ENCODE measurements at places on chromosomes 11 and 22.

DNA sequence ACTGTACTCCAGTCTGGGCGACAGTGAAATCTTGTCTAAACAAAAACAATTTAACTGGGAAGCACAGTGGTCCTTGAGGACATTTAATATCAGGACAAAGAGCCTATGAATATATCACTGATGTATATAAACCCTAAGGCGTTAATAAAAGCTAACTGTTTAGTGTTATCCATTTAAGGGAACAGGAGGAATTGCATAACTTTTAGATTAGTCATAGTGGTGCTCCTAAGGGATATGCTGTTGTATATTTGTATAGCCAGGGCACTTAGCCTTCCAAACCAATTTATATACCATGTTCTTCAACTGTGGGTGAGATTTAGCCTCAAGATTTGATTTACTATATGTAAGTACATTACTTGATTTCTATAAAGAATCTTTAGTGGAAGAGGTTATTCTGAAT is 3.0 kb upstream of the CHEK1 start:
- DNase-seq, result no peak

DNA sequence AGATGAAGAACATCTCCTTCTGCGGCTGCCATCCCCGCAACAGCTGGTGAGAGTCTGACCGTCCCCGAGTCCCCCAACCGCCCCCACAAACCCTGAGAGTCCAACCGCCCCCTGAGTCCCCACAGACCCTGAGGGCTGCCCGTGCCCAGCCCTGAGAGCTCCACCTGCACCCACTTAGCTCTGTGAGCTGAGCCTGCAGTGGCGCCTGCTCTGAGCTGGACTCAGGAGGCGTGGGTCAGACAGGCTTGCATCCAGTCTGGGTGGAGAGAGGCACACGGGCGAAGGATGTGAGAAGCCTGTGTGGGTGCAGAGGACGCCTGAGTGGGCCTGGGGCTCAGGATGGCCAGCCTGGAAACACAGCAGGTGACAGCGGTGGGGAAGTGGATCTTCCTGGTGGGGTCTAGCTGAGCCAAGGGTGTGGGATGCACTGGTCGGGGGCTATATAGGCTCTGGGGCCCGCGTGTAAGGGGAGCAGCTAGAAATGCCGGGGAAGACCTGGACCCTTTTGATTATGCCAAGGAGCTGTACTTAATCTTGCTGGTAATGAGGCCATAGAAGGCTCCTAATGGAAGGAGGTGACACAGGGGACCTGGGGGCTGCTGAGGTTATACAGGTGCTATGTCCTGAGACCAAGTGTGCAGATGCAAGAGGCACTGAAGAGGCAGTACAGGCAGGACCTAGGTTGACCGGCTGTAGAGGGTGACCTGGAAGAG is 6.5 kb downstream of the MAPK8IP2 start:
- no peak for DNase-seq

GRCh38 chr22:21922370-21923162 is 30.1 kb downstream of the PPM1F start:
- DNase-seq, result no peak

DNA sequence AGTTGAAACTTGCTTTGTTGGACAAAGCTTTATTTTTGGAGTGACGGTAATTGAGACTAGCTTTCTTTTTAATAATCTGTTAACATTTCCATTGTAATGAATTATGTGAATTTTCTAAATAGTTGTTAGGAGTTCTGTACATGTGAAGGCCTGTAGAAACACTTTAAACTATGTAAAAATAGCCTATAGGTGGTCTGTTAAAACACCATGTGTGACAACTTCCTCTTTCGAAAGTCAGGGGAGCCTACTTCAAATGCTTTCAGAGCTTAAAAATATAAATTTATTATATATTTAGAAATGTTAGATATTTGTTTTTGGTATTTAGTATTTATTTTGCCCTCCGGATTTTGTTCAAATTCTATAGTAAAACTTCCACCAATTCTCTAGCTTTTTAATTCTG is 28.7 kb downstream of the DDIAS start:
- no peak for DNase-seq

- DNase-seq, result no peak
Measured at GRCh38 chr11:47378836-47379170, 456 bp upstream of the SPI1 start.

- no peak for DNase-seq
Measured at GRCh38 chr11:101407324-101407723, 176.5 kb downstream of the TRPC6 start.

GRCh38 chr22:38955250-38955905 is 2.0 kb upstream of the APOBEC3A start:
- no peak for DNase-seq

- no peak for DNase-seq
Measured at GRCh38 chr22:49267996-49268395, 559.7 kb downstream of the BRD1 start.

- no peak for DNase-seq
Measured at GRCh38 chr11:67355023-67355793, 1.9 kb upstream of the POLD4 start.

DNA sequence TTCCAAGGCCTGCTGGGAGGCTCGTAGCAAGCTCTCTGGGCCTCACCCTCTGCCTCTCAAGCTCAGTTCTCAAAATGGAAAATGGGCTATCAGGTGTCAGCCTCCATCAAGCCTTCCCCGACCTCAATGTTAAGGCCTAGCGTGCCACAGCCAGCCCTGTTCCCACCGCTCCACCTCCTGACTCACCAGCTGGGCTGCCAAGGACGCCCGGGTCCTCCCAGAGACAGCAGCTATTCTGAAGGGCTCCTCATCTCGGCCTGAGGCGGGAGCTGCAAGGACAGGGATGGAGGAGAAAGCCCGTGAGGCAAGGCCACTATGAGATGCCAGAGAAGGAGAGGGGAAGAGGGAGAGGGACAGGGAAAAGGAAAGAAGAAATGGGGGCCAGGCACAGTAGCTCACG is 19.9 kb downstream of the ARAP1 start:
- DNase-seq, result no peak

DNA sequence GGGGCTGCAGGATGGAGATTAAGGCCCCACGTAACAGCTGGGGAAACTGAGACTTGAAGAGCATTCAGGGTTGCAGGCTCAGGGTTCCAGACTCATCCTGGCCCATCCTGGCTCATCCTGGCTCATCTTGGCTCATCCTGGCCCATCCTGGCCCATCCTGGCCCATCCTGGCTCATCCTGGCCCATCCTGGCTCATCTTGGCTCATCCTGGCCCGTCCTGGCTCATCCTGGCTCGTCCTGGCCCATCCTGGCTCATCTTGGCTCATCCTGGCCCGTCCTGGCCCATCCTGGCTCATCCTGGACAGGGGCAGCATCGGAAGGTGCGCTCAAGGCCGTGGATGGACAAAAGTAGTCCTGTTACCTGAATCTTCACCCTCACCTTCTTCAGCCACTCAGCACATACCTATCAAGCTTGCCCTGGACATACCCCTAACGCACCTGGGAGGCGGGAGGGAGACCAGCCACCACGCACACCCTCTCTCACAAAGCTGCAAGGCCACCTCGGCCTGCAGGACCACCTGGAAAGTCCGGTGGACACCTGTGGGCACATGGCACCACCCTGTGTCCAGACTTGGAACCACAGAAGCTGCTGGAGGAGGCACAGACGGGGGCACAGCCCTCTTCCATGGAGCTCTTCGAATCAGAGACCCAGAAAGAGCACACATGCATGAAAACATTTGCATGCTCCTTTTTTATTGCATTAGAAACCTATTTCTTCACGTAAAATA is 20.3 kb upstream of the NLRP6 start:
- no peak for DNase-seq

DNA sequence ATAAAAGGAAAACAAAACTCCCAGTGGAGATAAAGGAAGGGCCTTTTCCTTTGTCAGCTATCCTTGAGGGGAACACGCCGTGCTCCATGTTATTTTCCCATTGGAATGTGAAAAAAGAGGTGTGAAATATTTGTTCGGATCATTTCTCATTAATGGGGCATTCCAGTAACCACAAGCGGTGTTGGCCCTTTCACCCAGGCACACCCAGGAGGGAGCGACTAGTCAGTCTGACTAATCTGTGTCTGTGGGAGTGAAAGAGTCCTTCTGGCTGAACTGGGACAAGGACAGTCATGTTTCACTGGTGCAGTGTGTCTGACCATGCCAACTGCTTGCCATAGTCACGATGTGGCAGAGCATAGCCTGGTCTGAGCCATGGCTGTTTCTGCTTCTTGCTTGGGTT is 13.0 kb upstream of the MYEOV start:
- no peak for DNase-seq
